ENCODE measurements at places on chromosomes 7 and 10.

- no peak for DNase-seq
Measured at GRCh38 chr7:98730326-98730725, 113.2 kb downstream of the NPTX2 start.

DNA sequence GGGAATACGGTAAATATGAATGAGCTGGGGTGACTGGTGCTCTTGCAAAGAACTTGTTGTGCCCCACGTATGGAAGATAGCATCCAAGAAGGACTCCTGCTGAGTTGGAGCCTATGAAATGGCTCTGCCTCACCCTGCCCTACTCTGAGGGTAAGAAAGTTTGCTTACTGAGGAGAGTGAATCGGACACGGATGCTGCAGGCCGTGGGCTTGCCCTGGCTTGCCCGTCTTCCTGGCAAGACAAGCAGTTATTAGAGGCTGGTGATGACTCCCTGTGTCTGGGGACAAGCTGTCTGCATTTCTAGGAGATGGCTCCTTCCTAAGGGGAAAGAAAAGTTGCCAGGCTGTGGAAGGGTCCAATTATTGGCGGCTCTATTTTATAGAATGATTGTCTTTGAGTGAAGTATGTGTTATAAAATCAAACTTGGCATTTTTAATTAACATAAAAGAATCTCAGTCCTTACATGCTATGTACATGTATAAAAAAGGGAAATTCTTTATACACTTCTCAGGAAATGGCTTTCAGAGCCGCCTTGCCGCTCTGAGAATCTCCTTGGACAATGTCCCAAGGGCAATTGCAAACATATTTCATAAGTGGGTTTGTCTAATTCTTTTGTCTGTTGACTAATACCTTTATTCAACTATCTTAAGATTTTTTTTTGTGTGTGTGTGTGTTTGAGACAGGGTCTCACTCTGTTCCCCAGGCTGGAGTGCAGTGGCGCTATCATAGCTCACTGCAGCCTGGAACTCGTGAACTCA lies 64.6 kb downstream of the CYP26A1 start:
- no peak for DNase-seq

GRCh38 chr7:36570528-36571189 lies 153.6 kb downstream of the AOAH start:
- DNase-seq: no peak

- DNase-seq: no peak
Measured at GRCh38 chr10:107013258-107014006, 151.1 kb downstream of the SORCS1 start.

GRCh38 chr7:106289848-106290247 lies 5.1 kb upstream of the NAMPT start:
- DNase-seq: no peak
